ENCODE measurements at places on chromosomes 1 and 21.

- DNase-seq, result no peak
These were observed 2.4 kb downstream of the CCDC17 start for GRCh38 chr1:45621501-45621836.

DNA sequence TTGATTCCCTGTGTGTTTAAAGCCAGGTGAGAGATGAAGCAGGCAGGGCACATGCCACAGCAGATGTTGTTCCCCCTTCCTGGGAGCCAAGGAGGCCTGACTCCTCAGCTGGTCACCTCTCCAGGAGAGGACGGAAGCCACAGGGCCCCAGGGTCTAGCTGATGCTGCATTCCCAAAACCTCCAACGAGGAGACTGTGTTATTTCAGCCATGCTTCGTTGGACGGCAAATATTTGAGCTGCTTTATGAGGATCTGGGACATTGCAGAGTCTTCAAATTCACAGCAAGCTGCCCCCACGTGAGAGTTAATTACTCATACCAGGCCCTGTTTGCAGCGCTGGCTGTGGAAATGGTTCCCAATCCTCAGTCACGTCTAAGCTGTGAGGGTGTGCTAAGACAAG is 85.3 kb downstream of the CDC7 start:
- no peak for DNase-seq

GRCh38 chr1:14946684-14947238 is 206.8 kb upstream of the TMEM51 start:
- no peak for DNase-seq

- no peak for DNase-seq
These were observed 66.4 kb downstream of the MARK1 start for GRCh38 chr1:220594356-220594755.

- DNase-seq, result no peak
These were observed 109.5 kb downstream of the ASH1L start for GRCh38 chr1:155453141-155453540.

DNA sequence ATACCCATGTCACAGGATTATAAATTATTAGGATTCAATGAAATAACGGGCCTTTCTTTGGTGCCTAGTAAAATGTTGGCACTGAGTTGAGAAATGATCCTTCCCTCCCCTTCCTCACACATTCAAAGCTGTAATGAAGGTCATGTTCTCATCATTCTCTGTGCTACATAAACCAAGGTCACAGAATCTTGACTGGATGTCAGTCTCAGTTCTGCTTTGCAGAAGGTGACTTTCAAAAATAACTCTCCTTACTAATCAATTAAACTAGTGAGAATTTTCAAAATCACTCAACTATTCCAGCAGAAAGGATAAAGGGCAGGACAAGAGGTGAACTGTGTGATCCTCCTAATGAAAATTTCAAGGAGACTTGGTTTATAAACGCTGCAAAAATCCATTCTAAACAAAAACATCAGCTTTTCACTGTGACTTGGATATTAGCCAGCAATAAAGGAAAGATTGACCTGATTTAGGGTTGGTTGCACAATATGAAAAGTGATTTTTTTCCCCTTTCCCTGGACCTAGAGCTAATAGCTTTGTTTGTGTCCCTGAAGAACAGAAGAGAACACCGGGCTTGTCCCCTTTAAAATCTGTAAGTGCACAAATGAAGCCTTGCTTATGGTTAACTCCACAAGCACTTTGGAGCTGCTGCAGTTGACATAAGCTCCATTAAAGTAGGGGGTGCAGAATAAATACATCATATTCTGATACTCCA is 120.1 kb downstream of the SEC16B start:
- DNase-seq, result no peak

- no peak for DNase-seq
These were observed 159.9 kb upstream of the HMCN1 start for GRCh38 chr1:185574139-185574875.

DNA sequence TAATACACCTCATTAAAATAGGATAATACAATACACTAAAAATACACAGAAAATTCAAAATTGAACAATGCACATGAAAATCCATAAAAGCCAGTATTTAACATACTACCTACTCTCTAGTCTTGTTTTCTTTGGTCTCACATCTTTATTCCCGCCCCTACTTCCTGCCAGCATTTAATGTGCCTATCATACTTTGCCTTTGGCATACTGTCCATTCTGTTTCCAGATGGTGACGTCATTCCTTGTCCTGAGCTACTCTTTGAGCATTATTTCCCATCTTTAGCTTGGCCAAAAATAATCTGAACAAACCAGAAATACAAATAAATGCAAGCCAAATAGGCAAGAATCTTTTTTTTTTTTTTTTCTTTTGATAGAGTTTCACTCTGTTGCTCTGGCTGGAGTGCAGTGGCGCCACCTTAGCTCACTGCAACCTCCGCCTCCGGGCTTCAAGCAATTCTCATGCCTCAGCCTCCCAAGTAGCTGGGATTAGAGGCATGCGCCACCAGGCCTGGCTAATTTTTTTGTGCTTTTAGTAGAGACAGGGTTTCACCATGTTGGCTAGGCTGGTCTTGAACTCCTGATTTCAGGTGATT is 4.4 kb downstream of the HFM1 start:
- no peak for DNase-seq

- DNase-seq, result no peak
These were observed 13.9 kb upstream of the CTSE start for GRCh38 chr1:206037581-206037980.

DNA sequence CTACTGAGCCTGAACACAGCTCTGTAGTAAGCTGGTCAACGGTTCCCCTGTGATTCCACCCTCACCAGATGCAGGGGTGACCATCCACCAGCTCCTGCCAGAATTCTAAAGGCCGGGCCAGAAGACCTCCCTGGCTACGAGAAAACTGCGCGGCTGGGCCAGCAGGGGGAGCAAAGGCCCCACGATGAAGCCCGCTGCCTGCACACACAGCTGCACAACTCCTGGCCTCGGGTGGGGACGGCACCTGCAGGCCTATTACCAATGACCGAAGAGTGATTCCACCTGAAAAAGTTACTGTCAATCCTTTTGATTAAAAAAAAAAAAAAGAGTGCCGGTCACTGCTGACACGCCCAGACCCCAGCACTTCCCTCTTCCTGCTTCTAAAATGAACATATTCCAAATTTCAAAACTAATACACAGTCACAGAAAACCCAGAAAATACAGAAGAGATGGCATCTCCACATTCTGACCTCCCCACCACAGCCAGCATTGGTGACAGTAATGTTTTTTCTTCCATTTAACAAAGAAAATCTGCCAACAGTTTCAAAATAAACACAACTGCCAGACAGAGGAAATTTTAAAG is 49.8 kb upstream of the RIPK4 start:
- DNase-seq, result peak; percentile 63

DNA sequence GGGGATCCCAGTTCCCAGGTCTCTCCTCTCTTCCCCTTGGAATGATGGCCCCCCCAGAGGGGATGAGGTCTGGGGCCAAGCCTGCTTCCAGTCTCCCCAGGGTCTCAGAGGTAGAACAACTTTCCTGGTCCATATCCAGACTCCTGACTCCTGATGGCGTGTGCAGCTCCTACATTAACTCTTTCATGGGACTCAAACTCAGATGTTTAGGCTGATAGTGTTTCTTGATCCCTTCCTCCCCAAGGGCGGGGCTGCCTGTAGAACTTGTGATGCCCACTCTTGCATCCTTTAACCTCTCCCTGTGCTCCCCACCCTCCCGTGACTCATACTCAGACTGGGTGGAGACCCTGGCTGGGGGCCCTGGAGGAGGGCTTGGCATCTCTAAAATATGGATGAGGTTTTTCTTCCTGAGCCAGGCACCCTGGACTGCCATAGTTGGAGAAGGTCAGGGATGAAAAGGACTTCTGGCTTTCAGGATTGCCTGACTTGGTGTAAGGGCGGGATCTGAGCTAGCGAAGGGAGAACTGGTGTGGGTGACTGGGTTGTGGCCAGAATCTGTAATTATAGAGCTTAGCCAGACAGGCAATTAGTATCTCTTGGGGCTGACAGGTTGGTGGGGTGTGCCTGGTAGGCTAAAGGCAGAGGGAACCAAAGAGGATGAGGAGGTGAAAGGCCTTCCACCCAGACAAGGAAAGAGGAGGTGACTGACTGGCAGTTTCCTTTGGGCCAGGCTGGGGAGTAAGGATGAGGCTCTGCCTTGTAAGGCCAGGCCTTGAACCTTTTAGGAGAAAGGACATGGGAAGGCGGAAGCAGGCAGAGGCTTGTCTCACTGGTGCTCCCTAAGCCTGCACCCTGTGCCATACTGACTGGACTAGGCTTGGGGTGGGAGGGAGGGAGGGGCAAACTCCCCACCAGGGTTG is 1.5 kb downstream of the ATP8B2 start:
- DNase-seq, result no peak

GRCh38 chr1:95196017-95196416 is 38.0 kb upstream of the RWDD3 start:
- DNase-seq, result no peak

GRCh38 chr21:18403735-18404450 is at the start of gene TMPRSS15:
TSS of gene TMPRSS15 (minus strand) at chr21:18403785. CDS start at chr21:18403622, 163 bp downstream.
- no peak for DNase-seq

DNA sequence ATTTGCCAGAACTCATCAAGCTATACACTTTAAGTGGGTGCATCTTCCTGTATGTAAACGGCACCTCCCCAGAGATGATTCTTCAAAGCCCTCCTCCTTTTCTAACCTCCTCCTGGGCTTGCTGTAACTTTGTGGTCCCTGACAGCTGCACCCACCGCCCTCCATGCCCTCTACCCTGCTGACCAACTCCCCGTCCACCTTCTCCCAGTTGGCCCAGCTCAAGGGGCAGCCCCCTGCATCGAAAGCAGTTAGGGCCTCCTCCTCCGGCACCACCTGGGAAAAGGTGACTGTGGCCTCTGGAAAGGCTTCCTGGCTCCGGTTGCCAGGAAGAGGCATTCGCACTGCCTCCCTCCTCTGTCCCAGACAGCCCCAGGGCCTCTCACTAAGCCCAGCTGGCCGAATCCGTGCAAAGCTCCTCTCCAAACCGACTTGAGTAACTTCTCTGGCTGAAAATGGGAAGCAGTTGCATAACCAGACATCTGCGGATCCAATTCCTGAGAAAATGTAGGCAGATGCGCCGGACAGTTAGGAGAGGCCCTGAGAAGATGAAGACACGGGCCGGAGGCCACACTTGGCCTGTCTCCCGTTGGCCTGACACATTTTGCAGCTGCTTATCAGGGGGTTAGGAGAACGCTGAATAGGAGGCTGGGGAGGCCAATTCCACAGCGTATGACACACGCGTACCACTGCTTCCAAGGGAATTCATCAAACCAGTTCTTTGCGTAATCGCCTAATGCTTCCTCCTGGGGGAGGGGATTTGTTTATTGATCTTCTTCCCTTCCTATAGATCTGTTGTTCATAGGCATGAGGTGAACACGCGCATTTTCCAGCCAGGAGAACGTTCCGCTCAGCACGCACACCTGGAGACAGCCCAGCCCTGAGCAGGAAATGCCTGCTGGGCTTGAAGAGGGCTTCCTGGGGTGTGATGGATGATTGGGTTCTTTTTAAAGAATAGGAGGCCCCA is 48.7 kb upstream of the COL6A2 start:
- DNase-seq, result no peak

DNA sequence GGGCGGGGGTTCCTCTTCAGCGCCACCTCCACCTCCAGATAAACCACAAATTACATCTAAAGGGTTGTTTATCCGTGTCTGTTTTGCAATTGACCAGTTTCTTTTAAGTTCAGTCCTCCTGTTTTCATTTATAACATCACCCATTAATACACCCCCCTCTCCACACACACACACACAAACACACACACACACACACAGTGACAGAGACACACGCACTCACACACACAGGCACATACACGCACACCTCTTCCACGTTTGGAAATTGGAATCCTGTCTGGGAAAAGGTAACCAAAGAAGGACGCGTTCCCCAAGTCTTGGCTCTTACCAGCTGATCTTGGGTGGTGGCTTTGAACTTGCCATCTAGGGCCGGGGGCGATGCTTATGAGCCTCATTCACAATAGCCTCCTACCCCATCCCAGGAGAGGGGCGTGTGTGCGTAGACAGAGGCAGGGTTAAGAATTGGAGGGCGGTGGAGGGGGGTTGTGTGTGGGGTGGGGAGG is 442 bp upstream of the CSMD2 start:
- DNase-seq, result no peak

DNA sequence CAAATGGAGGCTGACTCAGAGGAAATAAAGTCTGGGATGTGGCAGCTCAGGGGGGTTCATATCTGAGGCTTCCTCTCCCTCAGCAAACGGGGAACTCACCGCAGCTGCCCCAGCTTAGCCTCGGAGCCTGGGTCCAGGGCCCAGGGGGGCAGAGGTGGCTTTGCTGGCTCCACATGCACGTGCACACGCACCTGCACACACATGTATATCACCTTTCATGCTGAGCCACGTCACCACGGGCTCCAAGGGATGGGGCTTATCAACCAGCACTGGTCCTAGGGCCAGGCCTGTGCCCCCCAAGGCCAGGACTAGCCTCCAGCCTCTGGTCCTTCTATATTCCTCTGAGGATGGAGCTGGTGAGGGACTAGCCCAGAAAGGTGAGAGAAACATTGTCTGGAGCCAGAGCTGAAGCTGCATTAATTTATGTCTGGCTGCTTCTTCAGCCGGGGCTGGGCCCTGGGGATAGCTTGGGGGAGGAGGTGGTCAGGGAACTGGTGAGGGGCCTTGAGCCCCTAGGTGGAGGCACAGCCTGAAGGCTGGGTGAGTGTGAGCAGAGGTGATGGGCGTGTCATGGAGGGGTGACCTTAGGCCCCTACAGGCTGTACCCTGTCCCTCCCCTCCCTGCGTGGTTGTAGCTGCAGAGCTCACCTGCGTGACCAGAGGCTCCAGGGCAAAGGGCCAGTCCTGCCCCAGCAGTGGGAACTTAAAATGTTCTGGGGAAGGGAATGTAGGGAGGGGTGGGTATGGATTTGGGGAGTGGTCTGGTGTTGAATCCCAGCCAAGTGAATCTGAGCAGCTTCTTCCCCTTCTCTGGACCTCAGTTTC is 520.8 kb downstream of the PTPRU start:
- no peak for DNase-seq

DNA sequence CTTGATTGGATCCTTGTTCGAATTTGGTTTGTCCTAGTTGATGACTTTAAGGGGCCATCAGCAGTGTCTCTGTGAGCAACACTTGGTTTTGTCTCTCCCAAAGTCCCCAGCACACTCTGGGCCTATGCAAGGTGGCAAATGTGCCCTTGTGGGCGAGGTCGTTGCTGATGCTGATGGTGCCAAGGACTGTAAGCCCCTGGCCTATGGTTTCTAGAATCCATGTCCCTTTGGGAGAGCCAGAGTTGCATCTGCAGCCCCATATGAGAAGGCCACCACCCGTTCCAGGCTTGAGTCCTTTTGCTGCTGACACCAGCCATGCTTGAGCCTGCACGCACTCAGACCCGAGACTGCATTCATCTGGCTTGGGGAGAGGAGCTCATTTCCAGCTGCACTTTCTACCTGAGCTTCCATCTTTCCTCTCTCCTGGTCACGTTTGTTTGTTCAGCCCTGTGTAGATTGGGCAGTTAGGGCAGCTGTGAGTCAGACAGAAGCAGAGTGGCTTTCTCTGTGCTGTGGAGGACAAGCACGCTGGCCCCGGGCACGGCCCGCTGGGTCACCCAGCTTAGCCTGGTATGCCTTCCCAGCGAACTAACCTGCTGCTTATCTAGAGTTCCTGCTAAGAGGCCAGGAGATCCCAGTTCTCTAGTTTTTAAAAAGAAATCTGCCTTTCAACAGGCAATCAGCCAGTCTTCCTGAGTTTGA is 52.1 kb upstream of the CSF3R start:
- no peak for DNase-seq
